Activated naive CD4-positive, alpha-beta T cell treated with anti-CD3 and anti-CD28 coated beads, Interleukin-2, amount 10 ng/mL, durations not matched to agents 7 days and 5 days (primary cell): ENCODE measurements at places on chromosomes 6 and 20.
A peak's percentile ranks its signal among the peaks of the same experiment; 100 is the strongest.

GRCh38 chr6:163533443-163533842 lies 118.9 kb downstream of the QKI start:
- DNase-seq = no peak

DNA sequence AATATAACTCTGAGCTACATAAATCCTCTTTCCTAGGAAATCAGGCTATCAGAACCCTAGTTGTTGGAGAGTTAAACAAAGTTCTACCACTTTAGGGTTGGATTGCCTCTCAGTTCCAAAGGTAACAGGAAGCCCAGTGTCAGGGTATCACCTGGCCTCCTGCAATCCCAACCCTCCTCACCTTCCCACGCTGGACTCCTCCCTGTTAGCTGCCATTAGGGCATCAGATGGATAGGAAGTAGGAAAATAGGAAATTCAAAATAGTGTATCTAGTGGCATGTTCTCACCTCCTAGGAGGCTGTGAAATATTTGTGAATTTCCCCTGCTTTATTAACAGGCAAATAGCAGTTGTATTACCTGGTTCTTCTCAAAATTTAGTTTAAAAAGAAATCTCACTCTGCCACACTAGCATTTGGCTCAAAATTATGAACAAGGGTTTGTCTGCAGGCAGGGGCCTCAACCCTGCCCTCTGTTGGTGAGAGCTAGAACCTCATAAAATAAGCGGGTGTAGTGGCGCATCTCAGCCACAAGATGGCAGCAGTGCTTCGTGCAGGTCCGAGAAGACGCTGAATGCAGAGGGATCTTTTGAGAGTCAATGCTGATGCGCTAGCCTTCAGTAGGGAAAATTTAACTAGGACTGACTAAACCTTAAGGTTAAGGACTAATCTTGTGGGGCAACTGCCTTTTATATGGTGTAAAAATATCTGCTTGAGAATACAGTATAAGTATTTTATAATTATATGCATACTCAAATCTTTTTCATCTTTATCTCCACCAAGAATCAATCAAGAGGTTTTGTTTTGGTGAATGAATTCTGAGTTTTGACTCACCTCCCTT lies 209.8 kb upstream of the KCNQ5 start:
- peak; percentile 75 for DNase-seq

GRCh38 chr6:119612911-119613381 lies 263.4 kb upstream of the MAN1A1 start:
- DNase-seq = no peak

DNA sequence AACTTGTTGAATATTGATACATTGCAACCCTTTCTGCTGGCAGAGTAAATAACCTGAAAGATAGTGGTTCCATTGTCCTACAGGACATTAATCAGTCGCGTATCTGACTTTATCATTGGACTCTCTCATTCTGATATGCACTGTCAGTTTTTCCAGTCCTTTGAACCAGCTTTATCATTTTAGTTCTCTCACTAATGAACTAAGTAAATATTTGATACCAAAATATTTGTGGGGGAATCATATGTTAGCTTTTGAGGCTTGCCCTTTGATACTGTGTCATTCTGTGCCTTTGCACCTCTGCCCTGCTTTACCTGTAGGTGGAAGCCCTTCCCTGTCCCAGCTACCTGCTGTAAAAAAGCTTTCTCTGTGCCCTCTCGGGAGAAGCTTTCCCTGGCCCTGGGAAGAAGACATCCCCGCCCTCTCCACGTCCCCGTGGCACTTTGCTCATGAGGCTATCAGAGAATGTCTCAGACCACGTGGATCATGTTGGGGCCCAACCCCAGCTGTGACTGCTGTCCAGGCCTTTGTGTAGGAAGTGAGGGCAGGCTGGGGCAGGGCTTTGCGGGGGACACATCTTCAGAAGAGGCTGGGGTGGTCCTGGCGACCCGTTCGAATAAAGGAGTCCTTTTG lies 117.8 kb upstream of the NXT1 start:
- DNase-seq = no peak

DNA sequence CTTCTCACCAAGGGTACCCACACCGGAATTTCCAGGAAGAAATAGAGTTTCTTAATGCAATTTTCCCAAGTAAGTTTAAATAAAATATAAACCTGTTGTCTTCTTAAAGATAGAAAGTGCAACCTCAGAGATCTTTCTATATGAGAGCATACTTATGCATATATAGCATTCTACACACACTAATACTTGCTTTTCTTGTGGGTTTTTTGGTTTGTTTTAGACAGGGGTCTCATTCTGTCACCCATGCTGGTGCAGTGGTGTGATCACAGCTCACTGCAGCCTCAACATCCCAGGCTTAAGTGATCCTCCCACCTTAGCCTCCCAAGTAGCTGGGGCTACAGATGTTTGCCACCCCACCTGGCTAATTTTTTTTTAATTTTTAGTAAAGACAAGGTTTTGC lies 15.7 kb downstream of the AMD1 start:
- no peak for DNase-seq

- DNase-seq = no peak
These were observed 206.7 kb downstream of the MANEA start for GRCh38 chr6:95784019-95784418.

GRCh38 chr6:4316867-4317400 lies 181.6 kb upstream of the ECI2 start:
- no peak for DNase-seq

- DNase-seq = no peak
These were observed 45.8 kb downstream of the SNX9 start for GRCh38 chr6:157868835-157869234.

DNA sequence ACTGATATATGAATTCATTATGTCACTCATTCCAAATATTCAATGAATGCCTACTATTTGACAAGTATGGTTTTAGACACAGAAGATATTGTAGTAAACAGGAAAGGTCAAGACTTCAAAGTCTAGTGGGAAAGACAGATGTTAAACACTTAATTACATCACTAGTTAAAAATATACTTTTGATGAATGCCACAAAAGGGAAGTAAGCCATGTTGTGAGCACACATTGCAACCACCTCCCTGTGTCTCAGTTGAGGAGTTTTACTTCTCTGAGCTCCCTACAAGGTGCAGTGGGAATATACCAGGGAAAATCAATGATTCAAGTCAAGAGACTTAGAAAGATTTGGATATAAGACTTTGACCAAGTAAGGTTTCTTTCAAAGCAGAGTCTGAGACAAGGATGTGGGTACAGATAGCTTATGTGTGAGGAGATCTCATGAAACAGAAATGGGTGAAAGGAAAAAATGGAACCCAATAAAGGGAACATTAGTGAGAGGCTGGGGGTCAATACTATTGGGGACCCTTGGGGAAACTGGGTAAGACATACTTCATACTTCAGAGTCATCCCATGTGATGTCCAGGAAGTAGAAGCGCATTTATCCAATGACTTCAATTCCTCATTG lies 503.7 kb downstream of the KIF16B start:
- DNase-seq = no peak

GRCh38 chr6:53306819-53307347 lies 41.9 kb downstream of the ELOVL5 start:
- DNase-seq = peak; percentile 29

DNA sequence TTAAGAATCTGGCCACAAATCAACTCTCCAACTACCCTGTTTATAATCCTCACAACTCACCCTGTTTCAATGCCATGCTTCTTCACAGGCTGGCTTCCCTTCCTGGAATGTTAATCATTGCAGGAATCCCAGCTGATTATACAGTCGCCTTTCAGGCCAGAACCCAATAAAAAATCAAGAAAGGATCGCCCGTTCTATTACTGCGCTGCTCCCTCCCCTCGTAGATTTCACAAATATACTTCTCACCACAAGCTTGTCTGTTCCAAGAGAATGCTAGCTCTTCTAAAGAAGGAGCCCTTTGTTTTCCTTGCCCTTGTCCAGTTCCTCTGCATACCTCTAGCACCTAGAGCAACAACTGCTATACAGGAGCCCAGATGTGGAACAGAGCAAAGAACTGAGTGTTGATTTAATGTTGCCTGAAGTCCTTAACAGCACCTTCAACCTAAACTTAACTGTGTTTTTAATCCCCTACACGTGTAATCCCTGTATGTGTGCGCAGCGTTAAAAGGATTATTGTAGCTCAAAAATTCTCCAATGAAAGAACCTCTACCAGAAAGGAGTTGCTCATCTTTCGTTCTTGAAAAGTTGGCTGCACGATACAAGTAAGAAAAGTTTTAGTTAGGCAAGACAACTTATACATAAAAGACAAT lies 988 bp downstream of the ECHDC1 start:
- no peak for DNase-seq

GRCh38 chr6:170235391-170236125 lies 55.3 kb downstream of the DLL1 start:
- DNase-seq = no peak

GRCh38 chr6:96965492-96965891 lies 41.0 kb downstream of the KLHL32 start:
- DNase-seq = no peak

- DNase-seq = no peak
These were observed 14.6 kb downstream of the SRC start for GRCh38 chr20:37360391-37361115.

GRCh38 chr20:53394433-53394832 lies 199.2 kb downstream of the ZNF217 start:
- no peak for DNase-seq

- DNase-seq = no peak
These were observed 4.1 kb downstream of the HLA-C start for GRCh38 chr6:31267651-31268368.

GRCh38 chr20:58544286-58544685 lies 29.1 kb upstream of the APCDD1L start:
- no peak for DNase-seq

DNA sequence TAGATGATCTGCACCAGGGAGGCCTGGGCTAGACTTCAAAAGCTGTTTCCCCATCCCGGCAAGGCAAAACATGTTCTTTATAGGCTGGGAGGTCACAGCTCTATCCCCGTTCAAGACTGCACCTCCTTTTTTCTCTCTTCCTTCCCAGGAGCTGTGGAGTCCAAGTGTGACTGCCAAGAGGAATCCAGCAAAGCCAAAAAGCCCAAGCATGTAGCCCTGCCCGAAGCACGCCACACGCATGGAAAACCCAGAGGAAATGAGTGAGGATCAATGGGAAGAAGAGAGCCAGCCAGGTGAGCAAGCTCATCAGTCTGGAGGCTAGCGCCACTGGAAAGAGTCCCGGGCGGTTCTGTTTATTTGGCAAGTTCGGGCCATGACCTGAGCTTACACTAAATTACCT lies 240.4 kb downstream of the PRL start:
- DNase-seq = no peak

DNA sequence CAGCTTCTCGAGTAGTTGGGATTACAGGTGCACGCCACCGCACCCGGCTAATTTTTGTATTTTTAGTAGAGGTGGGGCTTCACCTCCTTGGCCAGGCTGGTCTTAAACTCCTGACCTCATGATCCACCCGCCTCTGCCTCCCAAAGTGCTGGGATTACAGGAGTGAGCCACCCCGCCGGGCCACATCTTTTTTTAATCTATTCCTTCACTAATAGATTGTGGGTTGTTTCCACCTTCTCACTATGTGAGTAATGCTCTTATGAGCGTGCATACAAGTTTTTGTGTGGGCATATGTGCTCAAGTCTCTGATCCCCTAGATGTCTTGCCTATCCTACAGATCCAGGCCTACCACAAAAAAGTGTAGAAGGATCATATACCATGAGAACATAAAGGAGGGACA lies 30.7 kb downstream of the CARMIL1 start:
- DNase-seq = no peak

DNA sequence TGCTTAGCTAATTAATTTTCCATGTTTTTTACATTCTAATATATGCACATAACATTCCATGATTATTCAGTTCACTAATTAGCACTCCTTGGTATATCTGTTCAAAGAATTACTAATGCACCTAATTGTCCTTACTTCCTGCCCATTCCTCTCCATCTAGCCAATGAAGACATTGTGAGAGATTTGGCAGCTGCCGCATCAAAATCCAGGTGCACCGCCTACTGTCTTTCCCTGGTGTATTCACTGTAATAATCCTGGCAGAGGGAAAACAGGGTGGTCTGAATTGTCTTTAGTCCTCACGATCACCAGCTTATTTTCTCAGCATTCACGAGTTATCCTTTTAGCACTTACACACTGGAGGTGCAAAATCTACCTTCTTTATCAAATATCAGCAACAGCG lies 61.0 kb upstream of the SCGN start:
- DNase-seq = no peak

GRCh38 chr6:130672153-130672552 lies 155.1 kb upstream of the SMLR1 start:
- DNase-seq = no peak

- peak; percentile 32 for DNase-seq
These were observed 67.1 kb upstream of the ADGRF4 start for GRCh38 chr6:47631269-47631772.

GRCh38 chr6:16770701-16771569 lies 9.7 kb upstream of the ATXN1 start:
- peak; percentile 83 for DNase-seq

GRCh38 chr6:125554456-125554855 lies 195.0 kb upstream of the HEY2 start:
- DNase-seq = no peak
